ENCODE measurements at places on chromosomes 3 and 15.

- DNase-seq, result no peak
Measured at GRCh38 chr3:56357266-56357665, 111.0 kb downstream of the ERC2 start.

DNA sequence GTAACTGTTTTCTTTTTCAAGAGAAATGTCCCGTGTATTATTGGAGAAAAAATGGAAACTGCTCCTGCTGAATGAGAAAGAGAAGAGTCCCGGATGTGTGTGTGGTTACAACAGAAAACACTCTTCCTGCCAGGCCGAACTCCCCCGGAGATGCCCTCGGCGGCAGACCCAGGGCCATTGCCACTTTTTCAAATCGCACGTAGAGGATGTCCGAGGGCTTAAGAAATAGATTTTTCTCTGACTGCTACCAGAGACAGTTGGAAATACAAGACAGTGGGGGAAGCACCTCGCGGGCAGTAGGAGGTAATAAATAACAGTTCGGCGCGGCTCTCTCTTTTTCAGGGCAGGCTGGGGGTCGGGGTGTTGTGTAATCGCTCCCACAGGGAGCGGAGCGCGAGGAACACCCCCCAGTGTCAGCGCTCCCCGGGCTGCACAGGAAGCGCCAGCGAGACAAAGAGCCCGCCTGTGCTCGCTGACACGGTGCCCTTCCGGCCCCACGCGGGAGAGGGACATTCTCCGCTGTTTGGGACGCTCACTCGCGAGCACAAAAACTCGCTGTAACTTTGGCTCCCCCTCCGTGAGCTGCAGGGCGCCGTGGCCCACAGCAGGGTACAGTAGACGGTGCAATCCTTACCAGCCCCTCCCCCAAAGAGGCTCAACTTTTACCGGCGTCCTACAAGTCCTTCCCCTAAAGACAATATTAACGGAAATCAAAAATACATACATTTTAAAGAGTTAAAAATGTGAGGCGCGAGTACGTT is 1.1 kb downstream of the VGLL4 start:
- DNase-seq, result peak; percentile 55

GRCh38 chr3:16069149-16069922 is 105.1 kb upstream of the GALNT15 start:
- DNase-seq, result peak; percentile 18

DNA sequence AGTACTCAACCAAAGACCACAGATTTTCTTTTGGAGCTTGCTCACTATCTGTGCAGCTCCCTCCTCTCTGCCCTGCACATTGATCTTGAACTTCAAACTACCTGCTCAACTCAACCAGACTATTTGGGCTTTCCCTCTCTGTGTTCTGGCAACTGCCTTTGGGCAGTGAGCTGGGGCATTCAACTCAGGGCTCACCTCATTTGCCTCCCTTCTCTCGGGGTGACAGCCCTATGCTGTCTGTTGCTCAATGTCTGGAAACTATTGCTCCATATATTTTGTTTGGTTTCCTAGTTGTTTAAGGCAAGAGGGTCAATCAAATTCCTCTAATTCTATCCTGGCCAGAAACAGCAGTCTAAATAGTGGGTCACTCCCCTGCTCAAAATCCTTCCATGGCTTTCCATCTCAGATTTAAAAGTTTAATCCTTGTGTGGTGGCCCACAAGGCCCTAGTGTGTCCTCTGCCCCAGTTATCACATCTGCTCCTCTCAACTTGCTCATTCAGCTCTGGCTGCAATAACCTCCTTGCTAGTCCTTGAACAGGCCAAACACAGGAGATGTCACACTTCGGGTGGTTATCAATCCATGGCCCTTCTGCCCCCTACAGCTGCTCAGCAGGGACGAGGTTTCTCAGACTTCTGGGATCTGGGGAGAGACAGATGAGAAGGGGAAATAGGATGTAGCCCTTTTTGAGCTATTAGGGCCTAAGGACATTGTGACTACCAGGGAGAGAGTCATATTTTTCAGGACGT is 67.8 kb downstream of the SNRK start:
- DNase-seq, result no peak

- DNase-seq, result no peak
Measured at GRCh38 chr3:124014366-124014942, 22.5 kb upstream of the ROPN1 start.

GRCh38 chr3:13133471-13133981 is 60.3 kb upstream of the IQSEC1 start:
- no peak for DNase-seq

DNA sequence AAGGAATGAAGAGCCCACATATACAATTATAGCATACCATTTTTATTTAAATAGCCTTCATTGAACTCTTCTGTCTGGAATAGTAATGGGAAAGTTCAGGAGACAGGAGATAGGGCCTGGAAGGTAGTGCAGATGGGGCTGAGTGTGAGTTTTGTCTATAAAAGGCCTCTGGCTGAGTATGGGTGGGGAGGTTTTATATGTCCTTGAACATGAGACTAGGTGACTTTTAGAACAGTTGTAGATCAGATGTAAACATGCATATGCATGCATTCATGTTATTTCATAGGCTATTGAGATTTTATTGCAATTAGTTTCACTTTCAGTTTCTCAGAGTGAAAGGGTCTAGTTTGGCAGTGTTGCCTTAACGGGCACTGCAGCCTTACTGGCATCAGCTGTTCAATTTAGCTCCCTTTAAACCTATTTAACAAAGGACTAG is 27.1 kb downstream of the CGGBP1 start:
- peak; percentile 30 for DNase-seq

DNA sequence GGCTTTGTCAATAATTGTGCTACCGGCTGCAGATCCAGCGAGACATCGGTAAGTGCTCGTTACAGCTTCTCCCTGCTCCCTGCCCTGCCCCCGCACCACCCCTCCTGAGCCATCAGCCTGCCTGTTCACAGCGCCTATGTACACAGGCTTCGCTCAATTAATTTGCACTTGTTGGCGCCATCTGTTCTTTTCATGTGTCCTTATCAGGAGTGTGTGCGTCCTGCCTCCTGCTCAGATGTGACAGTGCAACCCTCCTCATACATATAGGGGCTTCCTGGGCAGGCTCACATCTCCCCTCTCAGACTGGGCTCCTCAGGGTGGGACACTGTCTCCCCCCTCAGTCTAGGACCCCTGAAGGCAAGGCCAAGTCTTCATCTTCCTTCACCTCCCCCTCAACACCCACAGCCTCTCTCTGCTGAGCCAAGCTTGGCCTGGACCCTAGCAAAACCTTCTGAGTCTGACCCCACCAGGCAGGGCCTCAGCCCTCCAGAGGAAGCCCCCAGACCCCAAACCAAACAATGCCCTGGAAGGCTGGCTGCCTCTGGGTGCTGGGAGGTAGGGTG is 54.9 kb downstream of the CYP11A1 start:
- DNase-seq, result no peak

DNA sequence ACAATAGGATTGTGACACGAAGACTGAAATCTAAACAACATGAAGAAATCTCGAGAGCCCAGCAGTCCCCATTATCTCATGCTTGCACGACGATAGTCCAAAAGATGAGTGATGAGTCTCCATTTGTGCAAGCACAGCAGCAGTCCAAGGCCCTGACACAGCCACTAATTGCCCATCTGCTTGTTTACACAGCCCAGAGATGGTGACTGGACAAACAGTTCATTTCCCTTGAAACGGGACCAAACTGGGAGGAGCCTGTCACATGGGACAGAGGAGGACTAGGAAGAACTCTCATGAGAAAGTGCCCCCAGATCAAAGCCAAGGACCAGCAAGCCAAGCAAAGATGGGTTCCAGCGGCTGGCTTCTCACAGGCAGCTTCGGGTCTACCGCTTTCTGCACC is 121.0 kb downstream of the GREM1 start:
- no peak for DNase-seq

- DNase-seq, result no peak
Measured at GRCh38 chr15:50082066-50082465, 37.0 kb downstream of the ATP8B4 start.

DNA sequence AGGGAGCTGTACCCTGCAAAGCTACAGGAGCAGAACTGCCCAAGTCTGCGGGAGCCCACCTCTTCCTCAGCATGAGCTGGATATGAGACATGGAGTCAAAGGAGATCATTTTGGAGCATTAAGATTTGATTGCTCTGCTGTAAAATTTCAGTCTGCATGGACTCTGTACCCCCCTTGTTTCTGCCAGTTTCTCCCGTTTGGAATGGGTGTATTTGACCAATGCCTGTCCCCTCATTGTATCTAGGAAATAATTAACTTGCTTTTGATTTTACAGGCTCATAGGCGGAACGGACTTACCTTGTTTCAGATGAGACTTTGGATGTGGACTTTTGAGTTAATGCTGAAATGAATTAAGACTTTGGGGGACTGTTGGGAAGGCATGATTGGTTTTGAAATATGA is 18.3 kb downstream of the RNF13 start:
- DNase-seq, result no peak

DNA sequence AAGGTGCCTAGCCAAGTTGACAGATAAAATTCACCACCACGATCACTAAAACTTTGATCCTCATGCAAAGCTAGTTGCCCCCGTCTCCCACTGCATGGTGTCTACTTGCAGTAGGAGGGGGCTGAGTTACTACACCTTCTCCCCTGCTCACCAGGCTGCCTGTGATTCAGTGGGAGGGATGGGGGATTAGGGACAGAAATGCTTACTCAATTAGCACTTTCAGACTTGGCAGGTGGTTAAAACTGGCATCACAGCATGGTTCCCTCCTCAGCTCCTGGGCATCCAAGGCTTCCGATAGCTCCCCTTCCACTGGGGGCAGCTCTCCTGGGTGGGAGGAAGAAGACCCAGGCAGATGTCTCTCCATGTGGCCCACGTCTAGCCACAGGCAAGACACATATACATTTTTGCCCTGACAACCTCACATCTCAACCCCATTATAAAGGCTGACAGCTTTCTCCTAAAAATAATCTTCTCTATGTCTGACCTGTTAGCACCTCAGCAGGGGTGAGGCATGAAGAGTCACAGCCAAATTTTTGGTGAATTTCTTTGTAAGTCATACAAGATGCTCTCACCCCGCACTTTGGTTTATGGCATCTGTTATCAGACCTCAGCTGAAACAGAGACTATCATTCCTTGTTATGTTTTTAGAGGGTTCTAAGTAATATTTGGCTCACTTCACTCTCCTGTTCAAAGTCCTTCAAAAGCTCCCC is 369.0 kb downstream of the SV2B start:
- DNase-seq, result no peak

- no peak for DNase-seq
Measured at GRCh38 chr3:151969026-151969642, 95.7 kb downstream of the SUCNR1 start.

- DNase-seq, result no peak
Measured at GRCh38 chr3:97979610-97980009, 7.4 kb upstream of the RIOX2 start.

- DNase-seq, result no peak
Measured at GRCh38 chr3:60125686-60126085, 1075.9 kb upstream of the CFAP20DC start.

DNA sequence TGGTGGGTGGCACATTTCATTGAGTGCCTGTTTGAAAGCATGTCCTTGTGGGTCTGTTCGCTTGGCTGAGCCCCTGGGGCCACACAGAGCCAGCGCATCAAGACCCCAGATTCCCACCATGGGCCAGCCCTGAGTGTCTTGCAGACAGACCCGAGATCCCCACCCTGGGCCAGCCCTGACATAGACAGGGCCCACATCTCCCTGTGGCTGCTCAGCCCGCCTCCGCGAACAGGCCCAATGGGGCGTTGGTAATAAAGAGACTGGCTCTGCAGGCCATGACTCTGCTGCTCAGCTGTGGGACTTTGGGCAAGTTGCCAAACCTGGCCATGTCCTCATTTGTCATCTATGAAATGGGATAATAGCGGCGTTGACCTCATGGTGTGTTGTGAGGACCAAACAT is 22.6 kb downstream of the FAH start:
- DNase-seq, result no peak

- DNase-seq, result no peak
Measured at GRCh38 chr15:74382004-74382816, 14.8 kb upstream of the CYP11A1 start.

DNA sequence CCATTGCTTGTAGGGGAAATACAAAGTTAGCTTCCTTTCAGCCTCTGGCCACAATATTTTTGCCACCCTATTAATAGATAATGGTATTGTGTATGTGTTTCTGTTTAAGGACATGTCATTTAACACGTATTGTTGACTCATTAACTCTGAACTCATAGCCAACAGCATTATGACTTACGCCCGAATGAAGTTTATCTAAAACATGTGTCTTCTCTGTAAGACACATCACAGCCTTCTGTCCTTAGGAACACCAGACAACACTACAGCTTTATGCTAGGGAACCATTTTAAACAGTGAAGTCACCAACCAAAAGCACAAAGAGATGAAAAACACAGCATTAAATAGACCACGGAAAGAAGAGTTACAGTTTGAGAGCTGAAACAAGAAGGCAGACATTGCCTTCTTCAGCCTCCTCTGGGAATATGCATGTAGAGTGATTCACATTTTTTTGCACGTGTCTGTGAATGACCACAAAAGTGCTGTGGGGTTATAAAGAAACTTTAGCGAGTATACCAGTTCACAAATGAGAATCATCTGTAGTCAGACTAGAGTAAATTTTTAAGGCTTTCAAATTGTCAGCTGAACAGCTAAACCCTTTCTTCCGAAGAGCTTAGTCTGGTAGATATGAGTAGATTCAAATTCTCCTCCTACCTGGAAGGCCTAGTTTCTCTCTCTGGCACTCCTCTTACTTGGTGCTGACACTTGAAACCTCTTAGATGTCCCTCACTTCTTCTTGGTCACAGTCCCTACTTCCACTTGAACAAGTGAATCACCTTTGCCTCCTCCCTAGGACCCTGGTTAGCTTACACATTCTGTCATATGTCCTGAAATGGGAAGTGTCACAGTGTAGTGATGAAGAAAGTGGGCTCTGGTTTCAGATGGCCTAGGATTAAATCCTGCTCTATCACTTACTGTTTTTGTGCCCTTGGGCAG is 32.2 kb downstream of the MCTP2 start:
- no peak for DNase-seq

GRCh38 chr3:78066287-78066686 is 1026.4 kb downstream of the ROBO2 start:
- no peak for DNase-seq

GRCh38 chr3:134998158-134998557 is 203.1 kb downstream of the EPHB1 start:
- no peak for DNase-seq

GRCh38 chr3:21912711-21913110 is 161.7 kb upstream of the ZNF385D start:
- DNase-seq, result no peak

GRCh38 chr3:65864357-65864904 is 174.3 kb downstream of the MAGI1 start:
- no peak for DNase-seq

GRCh38 chr3:8103954-8104353 is 397.7 kb upstream of the LMCD1 start:
- DNase-seq, result no peak

- no peak for DNase-seq
Measured at GRCh38 chr3:160973067-160973809, 131.9 kb downstream of the B3GALNT1 start.

DNA sequence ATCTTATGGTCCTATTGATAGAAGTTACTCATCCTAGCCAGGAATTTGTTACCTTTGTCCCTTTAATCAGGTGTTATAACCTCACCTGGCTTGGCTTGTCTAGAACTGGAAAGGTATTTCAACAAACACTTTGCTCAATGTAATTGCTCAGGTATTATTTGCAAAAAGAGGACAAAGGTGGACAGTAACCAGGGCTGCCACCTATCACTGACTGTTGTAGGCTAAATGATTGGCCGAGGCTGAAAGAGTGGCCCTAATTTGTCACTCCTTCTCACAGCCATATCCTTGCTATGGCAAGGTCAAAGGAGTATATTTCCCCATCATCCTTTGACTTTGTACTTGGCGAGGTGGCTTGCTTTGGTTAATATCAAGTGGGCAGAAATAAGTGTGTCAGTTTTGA is 2.7 kb upstream of the SELENOS start:
- no peak for DNase-seq

All from brain pericyte (primary cell).